Activated CD4-positive, alpha-beta T cell treated with anti-CD3 and anti-CD28 coated beads for 36 hours (primary cell): ENCODE measurements at places on chromosomes 3 and 15.

- no peak for DNase-seq
These were observed 180.2 kb upstream of the KCNH8 start for GRCh38 chr3:18968120-18968519.

- DNase-seq: no peak
These were observed 387.4 kb downstream of the PTPRG start for GRCh38 chr3:61948699-61949305.

GRCh38 chr3:62496503-62496902, 123.2 kb upstream of the FEZF2 start:
- DNase-seq: no peak

DNA sequence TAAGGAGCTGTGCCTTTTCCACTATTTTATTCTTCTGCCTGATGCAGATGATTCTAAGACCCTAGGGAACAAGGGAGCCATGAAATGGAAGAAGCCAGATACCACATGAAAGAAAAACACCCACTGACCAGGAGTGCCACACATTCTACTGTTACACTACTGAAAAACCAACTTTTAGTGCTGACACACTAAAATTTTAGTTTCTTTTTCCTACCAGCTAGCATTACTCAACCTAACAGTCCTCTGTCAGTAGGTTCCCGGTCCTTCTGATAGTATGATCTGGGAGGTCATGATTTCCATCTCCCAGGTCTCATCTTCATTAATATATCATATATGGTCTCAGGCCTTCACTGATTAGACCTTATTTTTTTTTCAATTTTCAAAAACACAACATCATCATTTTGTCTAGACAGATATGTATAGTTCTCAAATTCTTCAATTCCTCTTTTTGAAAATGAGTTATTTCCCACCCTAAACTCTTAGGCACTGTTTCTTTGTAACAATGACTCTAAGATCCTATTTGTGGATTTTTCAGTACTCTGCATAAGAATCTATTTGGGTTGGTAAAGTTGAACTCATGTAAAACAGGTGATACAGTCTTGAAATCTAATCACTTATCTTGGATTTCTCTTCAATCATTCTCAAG, 321.8 kb downstream of the CTNNB1 start:
- no peak for DNase-seq

DNA sequence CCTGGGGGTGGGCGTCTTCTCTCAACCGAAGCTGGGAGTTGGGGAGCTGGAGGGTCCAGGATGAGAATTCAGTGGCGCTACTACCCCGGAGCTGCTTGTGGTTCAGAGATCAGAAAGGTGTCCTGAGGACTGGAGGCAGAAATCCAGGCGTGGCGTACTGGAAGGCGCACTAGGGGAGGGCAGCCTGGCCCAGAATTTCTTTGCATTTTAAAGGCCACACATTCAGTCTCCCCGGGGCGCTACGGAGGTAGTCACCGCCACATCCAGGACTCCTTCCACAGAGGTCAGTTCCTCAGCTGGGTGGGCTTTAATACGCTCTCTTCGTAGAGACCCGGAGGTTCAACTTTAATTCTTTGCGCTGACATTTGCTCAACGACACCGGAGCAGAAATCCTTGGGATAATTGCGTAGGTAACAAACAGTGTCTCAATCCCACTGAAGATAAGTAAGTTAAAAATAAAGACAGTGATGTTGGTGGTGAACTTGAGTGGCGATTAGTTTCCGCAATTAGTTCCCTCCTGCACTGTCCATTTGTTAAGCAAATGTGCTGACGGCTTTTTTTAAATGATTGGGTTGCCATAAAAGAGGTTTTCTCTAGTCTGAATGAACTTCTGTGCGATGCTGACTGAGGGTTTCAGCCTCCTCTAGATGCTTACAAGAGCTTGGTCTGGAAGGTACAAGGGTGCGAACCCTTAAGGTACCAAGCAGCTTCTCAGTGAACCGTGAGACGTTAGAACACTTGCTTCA, 535 bp downstream of the MCTP2 start:
- peak; percentile 51 for DNase-seq

GRCh38 chr15:55774113-55774970, 31.4 kb upstream of the PRTG start:
- peak; percentile 66 for DNase-seq

- DNase-seq: no peak
These were observed 163.6 kb downstream of the KCNMB2 start for GRCh38 chr3:178699810-178700209.

DNA sequence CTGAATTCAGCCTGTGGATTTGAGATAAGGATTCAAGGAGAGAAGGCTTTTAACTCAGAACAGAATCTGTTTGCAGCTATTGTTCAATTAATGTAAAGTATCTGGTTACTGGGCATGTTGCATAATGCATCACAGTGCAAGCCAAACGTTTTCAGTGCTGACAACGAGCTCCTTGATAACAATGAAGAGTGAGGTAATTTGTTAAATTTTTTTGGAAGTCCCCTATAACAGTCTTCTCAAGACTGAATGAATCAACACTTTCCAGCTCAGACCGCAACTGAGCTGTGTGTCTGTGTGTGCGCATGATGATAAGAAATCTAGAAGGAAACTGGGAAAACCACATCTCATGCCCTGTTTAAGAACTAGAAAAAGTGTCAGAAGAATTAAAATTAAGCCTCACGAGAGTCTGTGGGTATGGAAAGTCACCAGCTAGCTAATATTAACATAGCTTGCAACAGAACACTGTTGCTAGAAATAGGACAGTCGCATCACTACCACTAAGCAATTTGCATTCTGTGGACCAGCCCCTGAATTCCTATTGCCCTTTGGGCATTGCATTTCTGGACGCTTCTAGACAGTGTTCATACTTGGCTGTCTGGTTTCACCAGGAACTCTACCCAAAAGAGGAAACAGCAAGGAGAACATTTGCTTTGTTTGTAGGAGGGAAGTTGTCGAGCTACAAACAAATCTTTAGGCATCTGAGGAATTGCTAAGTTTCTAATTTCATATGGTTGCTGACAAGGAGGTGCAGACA, 43.7 kb upstream of the ATP2C1 start:
- DNase-seq: peak; percentile 77

GRCh38 chr15:99507504-99508310, 58.1 kb upstream of the MEF2A start:
- DNase-seq: no peak

DNA sequence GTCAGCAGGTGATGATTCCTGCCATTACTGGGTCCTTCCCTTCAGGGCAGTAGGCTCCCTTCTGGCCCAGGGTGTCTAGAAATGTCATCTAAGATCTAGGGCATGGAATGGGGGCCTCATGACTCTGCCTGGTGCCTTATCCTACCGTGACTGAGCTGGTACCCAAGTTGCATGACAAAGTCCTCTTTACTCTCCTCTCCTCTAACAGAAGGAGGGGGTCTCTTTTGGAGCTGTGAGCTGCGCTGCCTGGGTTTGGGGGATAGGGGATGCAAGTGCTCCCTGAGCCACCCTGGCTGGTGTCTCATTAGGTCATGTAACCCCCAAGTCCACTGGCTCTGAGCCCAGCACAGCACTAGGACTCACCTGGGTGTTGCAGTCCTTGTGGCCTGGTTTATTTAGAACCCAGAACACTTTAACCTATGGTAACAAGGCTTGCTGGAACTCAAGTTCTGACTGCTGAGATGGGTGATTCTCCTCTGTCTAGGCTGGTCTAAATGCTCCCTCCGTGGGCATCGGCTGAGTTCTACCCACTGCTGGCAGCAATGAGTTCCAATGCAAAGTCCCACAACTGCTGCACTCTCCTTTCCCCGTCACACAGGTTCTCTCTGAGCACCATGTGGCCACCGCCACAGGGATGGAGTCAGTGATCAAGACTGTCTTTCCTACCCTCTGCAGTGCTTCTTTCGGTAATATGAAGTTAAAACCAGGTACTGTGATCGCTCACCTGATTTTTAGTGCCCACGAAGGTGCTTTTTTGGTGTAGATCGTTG, 34.0 kb downstream of the XXYLT1 start:
- DNase-seq: no peak

DNA sequence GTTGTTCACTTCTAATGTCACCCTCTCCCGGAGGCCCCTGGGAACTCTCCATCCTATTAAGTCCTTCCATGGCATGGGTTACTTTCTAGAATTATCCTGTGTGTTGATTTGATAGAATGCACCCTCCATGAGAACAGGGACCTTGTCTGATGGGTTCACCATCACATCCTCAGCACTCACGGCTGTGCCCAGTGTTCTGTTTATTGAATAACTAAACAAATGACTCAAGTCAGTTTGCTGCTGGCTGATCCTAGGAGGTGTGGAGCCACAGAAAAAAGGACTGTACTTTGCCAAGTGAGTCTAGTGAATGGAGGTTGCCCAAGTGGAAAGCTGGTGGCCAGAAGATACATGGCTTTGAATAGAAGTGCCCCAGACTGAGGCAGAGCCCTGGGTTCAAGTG, 48.5 kb upstream of the RAB6B start:
- no peak for DNase-seq

DNA sequence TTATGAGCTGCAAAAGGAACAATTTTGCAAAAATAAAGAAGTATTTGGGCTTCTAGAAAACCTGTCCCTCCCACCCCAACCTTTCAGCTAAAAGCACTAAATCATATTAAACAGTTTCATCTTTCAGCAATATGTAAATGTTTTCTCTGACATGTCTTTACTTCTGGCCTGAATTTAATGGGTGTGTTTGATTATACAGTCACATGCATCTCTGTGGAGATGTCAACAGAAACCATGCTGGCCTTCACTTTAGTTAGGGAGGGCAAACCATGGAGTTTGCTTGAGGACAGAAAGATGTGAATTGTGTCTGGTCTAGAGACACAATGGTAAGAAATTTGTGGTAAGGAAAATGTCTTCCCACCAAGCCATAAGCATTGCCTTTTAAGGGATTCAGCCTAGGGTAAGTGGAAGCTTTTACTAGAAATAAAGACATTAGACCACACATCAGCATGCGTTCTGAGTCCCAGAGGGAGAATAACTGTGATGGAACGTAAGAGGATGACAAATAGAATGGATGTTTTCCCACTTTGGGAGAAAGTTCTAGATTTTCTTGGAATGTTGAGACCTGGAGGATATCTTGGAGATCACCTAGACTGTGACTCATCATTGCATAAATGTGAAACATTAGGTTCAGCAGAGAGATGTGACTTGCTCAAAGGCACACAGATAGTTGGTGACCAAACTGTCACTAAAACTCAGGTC, 68.9 kb downstream of the ST8SIA2 start:
- DNase-seq: no peak

DNA sequence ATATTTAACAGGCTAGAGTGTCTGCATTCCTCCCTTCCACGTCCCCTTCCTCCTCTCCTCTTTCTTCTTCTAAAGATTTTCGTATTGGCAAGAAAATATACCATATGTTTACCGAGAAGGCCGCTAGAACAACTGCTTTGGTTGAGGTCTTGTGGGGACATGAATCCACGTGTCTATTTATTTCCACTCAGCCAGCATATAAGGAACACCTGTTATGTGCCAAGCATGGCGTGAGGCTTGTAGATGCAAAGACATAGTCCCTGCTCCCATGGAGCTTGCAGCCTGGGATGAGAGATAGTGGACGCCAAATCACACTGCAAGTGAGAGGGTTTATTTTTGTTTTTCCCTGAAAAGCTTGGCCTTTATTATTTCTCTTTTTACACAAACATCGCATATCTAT, 57.1 kb downstream of the SLC7A14 start:
- no peak for DNase-seq

DNA sequence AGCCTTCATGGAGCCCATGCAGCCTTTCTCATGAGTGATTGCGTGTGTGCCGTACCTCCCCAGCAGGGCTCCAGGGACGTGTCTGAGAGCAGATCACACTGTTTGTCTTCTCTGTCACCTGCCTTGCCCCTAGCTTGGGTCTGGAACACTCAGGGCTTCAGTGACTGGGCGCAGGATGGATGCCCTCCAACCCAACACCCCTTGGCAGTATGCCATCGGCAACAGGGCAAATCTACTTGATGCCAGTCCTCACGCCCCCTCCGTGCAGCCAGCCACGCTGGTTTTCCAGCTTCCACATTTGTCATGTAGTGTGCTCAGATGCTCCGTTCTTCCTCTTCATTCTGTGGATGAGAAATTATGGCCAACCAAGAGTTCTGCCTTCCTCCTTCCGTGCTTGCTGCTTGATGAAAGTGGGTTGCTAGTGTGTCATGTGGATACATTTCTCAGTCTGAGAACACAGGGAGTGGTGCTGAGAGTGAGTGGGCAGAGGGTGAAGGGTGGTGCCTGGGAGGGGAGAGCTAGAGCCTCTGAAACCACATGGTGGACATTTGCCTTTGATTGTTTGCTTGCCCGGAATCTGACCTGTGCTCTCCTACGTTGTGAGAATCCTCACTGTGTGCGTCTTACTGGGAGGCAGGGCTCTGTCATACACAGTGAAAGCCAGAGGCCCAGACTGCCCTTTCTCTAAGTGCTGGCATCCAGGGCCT, 97.2 kb downstream of the FAM43A start:
- no peak for DNase-seq

DNA sequence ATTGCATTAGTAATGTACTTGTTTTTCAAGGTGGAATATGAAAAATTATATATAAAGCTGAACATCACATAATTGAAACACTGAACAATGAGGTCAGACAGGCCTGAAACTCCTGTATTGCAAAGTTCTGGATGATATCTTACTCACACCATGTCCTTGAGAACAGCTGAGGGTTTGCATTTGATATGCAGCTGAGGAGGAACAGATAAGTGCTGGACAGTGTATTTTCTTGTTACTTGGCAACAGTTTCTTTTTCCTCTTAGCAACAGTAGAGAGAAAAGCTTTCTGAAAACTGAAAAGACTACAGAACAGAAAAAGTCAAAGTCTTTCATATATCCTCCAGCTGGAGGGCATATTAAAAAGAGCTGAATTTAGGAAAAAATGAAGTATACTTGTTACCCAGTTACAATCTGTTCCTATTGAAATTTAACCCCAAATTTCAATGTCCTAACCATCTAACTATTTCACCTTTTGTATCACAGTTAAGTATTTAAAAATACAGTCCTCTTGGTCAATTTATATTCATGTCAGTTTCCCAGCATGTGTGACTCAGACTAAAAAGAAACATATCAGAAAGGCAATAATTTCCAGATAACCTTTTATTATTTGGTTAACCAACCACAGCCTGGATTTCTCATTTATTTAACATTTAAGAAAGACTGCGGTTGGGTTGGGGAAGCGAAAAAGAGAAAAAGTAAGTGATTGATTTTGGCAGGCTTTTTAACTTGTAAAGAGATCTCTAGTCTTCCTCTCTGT, 733.0 kb upstream of the DPPA4 start:
- no peak for DNase-seq

DNA sequence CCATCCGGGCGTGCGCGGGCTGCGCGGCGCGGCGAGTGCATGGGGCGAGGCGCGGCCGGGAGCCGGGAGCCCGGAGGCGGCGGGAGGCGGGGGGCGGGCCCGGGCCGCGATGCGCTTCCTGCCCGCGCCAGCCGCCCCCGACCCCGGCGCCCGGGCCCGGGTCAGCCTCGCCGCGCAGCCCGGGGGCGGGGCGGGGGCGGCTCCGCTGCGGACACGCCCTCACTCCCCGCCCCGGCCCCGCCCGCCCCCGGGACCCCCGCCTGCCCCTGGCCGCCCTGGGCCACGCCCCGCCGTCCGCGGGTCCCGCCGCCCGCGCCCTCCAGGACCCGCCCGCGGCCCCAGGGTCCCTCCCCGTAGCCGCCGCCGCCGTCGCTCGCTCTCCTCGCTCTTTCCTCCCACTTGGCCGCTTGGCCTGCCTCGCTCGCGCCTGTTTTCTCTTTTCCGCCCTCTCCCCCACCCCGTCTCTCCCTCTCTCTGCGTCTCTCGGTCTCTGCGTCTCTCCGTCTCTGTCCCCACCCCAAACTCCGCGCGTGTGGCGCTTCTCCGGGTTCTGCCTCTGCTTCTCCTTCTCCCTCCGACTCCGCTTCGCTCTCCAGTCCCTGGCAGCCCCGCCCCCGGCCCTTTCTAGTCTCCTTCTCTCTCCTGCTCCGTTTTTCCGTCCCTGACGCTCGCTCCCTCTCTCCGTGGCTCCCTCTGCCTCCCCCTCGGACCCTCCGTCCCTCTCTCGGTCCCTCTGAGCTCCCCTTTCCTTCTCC, at the start of gene PLXND1:
TSS of gene PLXND1 (minus strand) at position 41 of the 755 bp plus-strand sequence. CDS start at position 4, 37 bp downstream.
- DNase-seq: peak; percentile 52

GRCh38 chr3:196440041-196440537, 7.9 kb upstream of the UBXN7 start:
- DNase-seq: no peak
